ENCODE measurements at places on chromosomes 4 and X.

- DNase-seq, result no peak
Measured at GRCh38 chrX:3143043-3143799, 102.0 kb downstream of the ARSF start.

- DNase-seq, result no peak
Measured at GRCh38 chrX:54093159-54093558, 48.9 kb upstream of the PHF8 start.

GRCh38 chrX:77820091-77820727 lies 34.2 kb upstream of the ATRX start:
- no peak for DNase-seq

- no peak for DNase-seq
Measured at GRCh38 chrX:53356186-53356585, 66.3 kb downstream of the SMC1A start.

- no peak for DNase-seq
Measured at GRCh38 chr4:17785858-17786257, 4.4 kb upstream of the FAM184B start.

GRCh38 chr4:129095811-129096454 lies at the start of gene C4orf33:
Gene C4orf33 (plus strand): TSS chr4:129096152. CDS start chr4:129102611, 6,459 bp downstream.
- DNase-seq, result peak; percentile 55

DNA sequence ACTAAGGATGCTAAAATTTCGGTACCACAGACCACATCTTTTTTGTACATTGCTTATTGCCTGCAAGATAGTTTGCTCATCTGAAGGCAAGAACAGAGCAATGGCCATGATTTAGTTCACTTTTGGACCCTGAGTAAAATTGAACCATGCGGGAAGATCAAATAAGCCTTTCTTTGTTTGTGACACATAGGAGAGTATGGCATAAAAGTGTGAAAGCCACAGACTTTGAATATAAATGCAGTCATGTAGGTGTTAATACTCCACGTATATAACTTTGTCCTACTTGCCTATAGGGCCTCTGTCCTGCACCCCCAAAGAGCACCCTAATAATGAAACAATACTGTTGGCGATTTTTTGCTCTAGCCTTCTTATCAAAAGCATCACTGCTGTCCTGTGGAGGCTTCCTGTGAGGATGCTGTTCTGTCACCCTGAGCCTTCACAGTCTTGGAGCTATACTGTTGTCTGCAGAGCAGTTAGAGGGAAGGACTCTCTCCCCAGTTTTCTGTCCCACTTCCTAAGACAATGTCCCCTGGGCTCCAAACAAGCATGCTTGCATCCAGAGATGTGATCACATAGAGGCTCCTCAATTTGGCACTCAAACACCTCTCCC lies 10.2 kb upstream of the CXCL13 start:
- no peak for DNase-seq

GRCh38 chrX:85004255-85004654 lies 578 bp downstream of the APOOL start:
- DNase-seq, result peak; percentile 5

- DNase-seq, result no peak
Measured at GRCh38 chr4:1417522-1418390, 11.5 kb upstream of the NKX1-1 start.

DNA sequence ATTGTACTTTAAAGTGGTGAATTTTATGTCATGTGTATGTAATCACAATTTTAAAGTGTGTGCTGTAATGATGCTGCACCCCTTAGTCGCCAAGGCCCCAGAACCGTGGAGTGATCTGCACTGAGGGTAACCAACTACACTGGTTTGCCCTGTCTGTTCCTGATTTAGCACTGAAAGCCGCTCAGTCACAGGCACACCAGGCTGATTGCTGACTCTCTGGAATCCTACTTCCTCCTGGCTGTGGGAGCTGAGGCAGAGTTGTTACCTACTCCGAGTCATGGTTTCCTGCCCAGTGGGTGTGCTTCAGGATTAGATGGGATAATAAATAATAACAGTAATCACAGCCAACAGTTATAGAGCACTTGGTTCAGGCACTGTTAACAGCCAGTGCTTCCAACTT lies 645.4 kb downstream of the BCOR start:
- peak; percentile 38 for DNase-seq

DNA sequence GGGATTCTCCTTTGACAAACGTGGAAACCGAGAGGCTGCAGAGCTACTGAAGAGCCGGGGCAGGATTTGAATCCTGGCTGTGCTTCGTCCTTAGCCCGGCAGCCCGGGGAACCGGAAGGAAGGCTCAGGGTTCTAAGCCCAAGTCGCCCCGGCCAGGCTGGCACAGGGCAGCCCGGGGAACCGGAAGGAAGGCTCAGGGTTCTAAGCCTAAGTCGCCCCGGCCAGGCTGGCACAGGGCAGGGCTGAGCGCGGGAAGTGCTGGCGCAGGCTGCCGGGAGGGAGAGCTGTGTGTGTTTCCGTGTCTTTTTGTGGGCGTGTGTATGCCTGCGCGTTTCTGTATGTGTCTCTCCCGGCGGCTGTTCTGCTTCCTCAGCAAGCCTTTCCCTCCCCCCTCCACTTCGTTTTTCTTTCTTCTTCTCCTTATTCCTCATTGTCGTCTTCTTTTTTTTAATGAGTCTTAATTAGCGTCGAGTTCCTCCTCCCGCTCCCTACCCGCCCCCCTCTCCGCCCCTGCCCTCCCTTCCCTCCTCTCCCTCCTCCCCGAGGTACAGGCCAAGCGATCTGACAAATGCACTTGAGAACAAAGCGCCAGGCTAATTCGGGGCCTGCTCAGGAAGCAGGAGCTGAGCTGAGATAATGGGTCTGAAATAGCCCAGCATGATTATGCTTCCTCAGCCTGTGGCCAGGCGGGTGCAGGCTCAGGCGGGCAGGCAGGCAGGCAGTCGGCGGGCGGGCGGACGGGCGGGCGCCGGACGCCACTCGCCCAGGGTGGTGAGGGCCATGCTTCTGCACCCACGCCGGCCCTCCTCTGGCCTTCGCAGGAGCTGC lies 65.9 kb downstream of the EFNB1 start:
- peak; percentile 43 for DNase-seq

GRCh38 chr4:185269286-185269685 lies 59.9 kb downstream of the SNX25 start:
- DNase-seq, result no peak

Measured in MG63 (cell line).